ENCODE measurements at places on chromosomes 6 and 20. TPM values are rescaled to one million over a fixed set of nuclear protein-coding genes. Genes with fewer than 3 reads are reported as not detected.

Gene CRIP3
- polyA plus RNA-seq = not detected

Gene OR2H1
- not detected for polyA plus RNA-seq

GRCh38 chr6:139161169-139161568 lies 26.3 kb downstream of the HECA start:
- peak; percentile 93 for DNase-seq

Gene TNFAIP3
- 90.5 TPM for polyA plus RNA-seq

DNA sequence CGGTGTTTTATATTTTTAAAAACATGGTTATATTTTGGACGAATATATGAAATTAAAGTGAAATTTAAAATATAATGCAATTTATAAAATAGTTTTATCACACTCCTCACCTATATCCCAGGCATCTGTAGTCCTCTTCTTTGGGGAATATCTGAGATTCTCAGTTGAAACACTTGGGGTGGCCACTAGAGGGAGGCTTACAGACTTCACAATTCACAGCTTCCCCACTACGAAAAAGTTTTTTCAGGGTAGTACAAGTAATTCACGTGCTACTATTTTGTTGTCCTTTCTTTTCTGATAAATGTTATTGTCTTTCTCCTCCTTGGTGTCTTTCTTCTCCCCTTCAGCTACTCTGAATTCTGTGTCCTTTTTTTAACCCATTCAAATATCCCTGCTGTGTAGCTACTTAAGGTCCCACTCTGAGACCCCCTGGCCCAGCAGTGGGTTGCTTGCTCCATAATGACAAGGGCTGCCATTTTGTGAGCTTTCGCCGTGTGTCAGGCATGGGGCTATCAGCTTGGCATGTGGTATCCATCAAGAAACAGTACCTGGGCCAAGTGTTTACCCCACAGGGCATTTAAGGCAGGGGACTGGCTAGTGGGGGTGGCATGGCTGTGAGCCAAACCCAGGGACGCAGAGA lies 43.6 kb upstream of the PHACTR3 start:
- no peak for DNase-seq

Gene CLPSL1
- polyA plus RNA-seq = not detected

DNA sequence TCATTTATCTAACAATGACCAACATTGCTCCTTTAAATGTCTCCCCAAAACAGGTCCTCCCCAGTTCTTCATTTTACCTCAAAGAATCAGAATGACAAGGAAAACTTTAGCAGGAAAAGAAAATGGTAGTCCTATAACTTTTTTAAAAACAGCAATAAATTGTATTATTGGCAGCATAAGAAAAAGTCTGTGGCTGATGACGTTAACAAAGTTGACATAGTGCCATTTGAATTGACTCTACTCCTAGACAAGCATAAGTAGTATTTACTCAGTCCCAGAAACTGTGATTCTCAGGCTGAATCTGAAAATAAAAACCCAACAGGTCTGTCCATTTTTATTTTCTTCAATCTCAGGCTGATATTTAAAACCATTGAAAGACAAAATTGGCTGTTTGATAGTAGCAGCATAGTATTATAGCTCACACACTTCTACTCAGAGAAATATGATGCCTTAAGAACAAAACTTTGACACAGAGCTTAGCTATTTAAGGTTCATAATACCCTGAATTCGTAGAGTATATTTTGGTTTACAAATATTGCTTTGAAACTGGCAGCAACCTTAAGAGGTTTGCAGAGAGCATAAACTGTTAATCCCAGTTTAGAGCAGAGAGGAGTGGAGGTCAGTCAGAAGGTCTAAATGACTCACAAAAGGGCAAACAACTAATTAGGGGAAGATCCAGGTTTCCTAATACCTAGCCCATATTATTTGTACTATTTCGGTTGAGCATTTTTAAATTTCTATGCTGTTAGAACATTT lies 35.0 kb upstream of the TENT5A start:
- no peak for DNase-seq

Gene LY6G6F
- not detected for polyA plus RNA-seq

DNA sequence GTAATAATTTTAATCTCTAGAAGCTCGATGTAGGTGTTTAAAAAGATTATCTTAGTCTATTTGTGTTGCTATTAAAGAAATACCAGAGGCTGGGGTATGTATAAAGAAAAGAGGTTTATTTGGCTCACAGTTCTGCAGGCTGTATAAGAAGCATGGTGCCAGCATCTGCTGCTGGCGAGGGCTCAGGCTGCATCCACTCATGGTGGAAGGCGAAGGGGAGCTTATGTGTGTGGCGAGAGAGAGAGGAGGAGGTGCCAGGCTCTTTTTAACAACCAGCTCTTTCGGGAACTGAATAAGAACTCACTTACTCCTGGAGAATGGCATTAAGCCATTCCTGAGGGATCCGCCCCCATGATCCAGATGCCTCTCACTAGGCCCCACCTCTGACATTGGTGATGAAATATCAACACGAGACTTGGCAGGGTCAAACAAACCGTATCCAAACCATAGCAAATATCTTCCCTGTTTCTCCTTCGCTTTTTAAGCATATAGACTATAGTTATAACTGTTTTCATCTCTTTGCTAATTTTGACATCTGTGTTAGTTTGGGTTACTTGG lies 24.5 kb downstream of the CHMP4B start:
- no peak for DNase-seq

- no peak for DNase-seq
These were observed 161.9 kb downstream of the FARS2 start for GRCh38 chr6:5423251-5423650.

Gene CDK5RAP1
- 41.4 TPM for polyA plus RNA-seq

DNA sequence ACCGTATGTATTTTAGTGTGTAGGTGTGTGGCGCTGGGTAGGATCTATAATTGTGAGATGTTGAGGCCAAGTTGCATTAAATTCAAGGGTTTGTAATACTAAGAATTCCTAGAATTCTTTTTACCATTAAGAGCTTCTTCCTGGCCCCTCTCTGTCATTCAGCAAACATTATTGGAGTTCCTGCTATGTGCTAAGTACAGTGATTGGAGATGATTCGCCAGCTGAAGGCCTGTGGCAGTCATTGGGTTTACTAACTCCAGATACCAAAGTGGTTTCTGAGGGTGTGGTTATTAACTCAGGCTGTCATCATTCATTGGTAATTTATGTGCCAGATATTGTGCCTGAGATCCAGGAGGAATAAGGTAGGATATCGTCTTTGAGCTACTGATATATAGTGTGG lies 167.1 kb downstream of the LAMA2 start:
- no peak for DNase-seq

Gene KCNQ5
- 4.6 TPM for polyA plus RNA-seq

- no peak for DNase-seq
These were observed 11.0 kb upstream of the TIAM2 start for GRCh38 chr6:154984146-154984545.

Gene FABP7
- polyA plus RNA-seq = not detected

DNA sequence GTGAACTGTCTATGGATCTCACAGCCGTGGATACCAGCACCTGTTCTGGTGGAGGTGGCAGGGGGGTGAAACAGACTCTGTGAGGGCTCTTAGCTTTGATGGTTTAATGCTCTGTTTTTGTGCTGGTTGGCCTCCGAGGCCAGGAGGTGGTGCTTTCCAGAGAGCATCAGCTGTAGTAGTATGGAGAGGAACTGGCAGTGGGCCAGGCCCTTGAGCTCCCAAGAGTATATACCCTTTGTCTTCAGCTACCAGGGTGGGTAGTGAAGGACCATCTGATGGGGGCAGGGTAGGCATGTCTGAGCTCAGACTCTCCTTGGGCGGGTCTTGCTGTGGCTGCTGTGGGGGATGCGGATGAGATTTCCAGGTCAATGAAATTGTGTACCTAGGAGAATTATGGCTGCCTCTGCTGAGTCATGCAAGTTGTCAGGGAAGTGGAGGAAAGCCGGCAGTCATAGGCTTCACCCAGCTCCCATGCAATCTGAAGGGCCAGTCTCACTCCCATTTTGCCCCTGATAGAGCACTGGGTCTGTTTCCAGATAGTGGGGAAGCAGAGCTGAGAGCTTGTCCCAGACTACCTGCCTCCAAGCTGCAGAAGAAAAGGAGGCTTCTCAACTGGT lies 102.7 kb upstream of the AHI1 start:
- no peak for DNase-seq

DNA sequence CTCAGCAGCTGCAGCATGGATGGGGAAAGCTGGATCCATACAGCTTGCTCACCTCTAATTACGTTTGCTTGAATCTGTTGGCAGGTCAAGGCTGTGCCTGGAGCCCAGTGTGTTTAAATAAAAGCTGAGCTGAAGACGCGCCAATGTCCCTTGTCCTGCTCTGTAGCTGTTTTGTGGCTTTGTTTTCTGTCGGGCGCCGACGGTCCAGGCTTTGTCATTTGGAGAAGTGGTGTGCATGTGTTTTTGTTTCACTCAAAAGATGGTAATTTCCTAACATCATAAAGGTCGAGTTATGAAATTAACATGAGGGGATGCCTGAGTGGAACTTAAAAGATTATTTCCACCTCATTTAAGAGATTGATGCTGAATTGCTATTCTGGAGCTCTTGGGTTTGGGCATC lies 107.6 kb downstream of the SLC24A3 start:
- no peak for DNase-seq

GRCh38 chr20:46416839-46417238 lies 10.4 kb upstream of the ELMO2 start:
- no peak for DNase-seq

DNA sequence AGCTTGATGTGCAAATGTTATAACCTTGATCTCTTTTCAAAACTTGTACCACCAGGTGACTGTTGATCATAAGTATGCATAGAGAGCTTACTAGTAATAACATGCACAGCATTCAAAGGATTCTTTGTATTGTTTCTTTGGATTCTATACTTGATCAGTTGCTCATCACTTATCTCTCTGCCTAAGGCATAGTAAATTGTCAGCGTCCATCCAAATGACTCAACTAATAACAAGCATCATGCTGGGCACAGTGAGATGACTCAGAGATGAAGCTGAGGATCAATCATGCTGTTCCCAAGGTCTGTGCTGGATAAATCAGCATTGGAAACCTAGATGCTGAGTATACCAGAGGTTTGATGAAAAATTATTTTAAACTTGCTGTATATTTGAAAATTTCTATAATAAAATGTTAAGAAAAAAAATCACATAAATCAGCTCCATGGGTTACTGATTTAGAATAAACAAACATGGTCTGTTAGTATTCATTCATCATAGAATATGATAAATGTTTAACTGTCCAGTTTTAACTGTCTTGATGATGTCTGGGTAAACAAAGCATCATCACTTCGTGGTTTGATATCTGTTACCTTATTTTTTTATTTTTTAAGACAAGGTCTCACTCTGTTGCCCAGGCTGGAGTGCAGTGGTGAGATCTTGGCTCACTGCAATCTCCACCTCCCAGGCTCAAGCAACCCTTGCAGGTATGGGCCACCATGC lies 45.6 kb upstream of the SGK1 start:
- DNase-seq = no peak

Gene SRMS
- not detected for polyA plus RNA-seq
